ENCODE measurements at places on chromosomes 6 and 20.
A peak's percentile ranks its signal among the peaks of the same experiment; 100 is the strongest.

- no peak for DNase-seq
These were observed 86.0 kb downstream of the TIAM2 start for GRCh38 chr6:155080881-155081845.

- DNase-seq: no peak
These were observed 107.0 kb downstream of the POPDC3 start for GRCh38 chr6:105072798-105073199.

- peak; percentile 16 for DNase-seq
These were observed 716 bp downstream of the SHPRH start for GRCh38 chr6:145963216-145964068.

GRCh38 chr20:45507011-45507820, 8.2 kb downstream of the SPINT3 start:
- DNase-seq: no peak

GRCh38 chr6:28407401-28407800, 7.9 kb upstream of the ZSCAN12 start:
- no peak for DNase-seq

DNA sequence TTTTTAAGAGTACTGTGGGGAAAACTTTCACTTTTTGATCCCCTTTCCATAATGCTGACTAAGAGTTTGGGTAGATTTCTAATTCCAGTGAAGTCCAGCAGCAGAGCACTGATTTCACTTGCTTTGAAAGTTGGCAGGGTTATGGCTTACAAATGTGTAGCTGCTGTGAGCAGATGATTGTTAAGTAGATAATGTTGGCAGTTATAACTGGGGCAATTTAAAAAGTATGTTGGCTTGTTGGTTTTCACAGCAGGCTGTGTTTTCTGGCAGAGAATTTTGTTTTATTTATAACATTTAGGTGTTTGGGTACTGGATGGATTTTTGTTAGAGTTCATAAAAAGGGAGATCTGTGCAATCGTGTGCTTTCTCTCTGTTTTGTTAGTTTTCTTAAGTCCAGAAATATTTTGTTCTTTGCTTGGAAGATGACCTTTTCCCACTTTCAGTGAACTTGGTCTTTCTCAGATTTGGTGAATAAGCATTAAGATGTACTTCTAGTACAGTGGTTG, 31.4 kb downstream of the AFDN start:
- no peak for DNase-seq

GRCh38 chr6:166173281-166173951, 5.8 kb upstream of the TBXT start:
- DNase-seq: no peak

GRCh38 chr20:21090111-21090618, 16.0 kb downstream of the LINC00237 start:
- DNase-seq: no peak

- no peak for DNase-seq
These were observed 27.5 kb downstream of the LAMA5 start for GRCh38 chr20:62339647-62340062.

DNA sequence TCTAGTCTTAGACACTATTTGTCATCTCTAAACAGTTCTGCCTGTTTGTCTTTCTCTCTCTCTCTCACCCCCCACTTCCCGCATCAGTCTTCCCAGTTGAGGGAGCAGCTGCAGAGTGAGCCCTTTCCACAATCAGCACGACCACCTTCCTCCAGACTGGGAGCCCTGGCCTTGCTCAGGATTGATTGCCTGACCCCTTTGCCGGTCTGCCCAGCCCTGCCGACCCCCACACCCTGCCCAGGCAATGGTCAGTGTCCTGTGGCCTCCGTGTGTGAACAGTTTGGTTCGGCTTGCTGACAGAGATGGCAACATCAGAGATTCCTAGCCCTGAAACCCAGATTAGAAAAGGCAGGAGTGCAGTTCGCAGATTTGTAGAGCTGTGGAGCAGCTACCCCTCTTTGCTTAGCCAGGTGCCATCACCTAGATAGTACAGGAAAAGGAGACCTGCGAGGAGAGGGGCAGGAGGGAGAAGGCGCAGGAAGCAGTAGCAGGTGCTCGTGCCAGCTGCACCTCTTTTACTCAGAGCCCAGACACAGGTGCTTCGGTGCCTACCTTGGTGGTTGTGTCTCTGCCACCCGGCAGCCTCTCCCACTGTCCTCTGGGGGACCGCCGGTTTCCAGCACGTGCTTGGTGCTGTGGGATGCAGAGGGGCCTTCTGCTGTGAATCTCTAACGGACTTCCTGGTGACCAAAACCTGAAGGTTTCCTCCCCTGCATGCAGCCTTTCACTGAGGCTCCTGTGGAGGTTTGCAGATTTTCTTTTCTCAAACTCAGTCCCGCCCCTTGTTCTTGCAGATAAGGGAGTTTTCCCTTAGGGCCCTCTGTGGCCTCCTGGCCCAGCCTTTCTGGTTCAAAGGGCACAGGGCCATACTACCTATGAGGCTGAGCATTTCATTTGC, 92.4 kb downstream of the SCML4 start:
- no peak for DNase-seq

DNA sequence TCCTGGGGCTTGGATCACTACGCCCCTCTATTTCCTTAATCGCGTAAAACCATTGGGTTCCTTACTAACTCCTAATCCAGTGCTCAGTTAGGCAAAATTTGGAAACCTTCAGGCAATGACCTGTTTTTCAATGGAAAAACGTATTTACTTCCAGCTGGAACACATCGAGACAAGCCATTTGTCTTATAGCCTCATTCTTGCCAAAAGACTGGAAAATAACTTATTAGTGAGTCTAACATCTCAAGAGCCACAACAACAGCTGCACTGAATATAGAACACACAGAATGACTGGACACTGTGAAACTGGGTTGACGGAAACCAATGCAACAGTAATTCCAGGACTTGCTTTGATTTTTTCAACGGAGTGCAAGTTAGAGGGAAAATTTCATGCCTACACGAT, 125.2 kb upstream of the MAP3K7 start:
- DNase-seq: no peak

GRCh38 chr6:26454631-26455030, 3.1 kb upstream of the BTN2A1 start:
- no peak for DNase-seq

- no peak for DNase-seq
These were observed 2.3 kb downstream of the TGM3 start for GRCh38 chr20:2298116-2298515.

- DNase-seq: no peak
These were observed 34.3 kb downstream of the CEP250 start for GRCh38 chr20:35489717-35490116.

DNA sequence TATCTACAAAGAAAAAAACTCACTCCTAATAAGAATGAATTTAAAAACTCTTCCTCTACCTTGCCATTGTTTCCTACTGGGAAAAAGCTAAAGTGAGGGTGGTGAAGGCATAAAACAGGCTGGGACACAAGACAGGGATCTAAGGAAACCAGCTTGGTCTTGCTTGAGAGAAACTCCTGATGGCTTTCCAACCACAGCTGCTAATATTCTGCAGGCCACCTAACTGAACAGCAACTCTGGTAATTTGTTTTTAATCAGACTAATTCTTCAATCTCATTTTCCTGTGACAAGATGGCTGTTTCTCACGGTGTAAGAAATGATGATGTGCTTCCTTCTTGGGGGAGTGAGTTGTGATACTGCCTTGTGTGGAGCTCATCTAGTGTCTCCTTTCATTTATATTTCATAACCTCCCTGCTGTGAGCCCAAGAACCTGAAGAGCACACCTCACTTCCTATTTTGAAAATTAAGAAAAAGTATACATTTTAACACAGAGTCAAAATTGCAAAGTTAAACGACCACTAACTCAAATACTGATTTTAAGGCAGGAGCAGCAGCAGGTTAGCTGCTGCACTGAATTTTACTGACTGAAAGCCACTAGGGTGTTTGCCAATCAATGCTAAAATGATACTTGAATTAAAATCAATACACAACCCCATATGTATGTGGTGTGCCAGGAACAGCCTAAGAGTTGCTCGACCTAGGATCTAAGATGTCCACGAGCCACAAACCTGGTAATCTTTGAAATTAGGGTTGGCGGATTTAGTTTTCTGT, 58.0 kb downstream of the BACH2 start:
- no peak for DNase-seq

- DNase-seq: no peak
These were observed 289.9 kb downstream of the CD109 start for GRCh38 chr6:73985891-73986290.

DNA sequence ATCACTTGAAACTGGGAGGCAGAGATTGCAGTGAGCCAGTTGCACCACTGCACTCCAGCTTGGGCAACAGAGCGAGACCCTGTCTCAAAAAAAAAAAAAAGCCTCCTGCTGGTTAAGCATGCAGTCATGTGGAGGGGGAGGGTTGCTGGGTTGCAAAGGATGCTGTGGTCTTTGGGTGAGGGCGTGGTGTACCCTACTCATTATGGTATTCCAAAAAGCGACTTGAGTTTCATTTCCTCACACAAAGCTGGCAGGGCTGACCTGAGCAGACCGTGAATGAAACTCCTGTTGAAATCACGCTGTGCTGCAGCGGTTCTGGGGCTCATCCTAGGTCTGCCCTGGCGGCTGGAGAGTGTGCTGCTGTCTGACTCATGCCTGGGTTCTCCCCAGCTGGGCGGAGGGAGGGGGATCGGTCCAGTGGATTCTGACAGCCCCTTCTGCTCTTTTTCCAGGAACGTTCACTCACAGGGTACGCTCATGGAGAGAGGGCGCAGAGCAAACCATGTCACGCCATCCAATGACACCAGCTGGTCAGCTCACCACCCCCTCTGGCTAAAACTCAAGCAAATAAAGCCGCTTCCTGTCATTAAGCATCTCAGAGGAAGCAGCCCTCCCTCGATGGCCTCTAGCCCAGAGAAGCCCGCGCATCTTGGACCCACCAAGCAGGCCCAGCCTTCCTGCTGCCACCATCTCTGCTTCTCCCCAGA, 166.2 kb downstream of the SCML4 start:
- peak; percentile 15 for DNase-seq

DNA sequence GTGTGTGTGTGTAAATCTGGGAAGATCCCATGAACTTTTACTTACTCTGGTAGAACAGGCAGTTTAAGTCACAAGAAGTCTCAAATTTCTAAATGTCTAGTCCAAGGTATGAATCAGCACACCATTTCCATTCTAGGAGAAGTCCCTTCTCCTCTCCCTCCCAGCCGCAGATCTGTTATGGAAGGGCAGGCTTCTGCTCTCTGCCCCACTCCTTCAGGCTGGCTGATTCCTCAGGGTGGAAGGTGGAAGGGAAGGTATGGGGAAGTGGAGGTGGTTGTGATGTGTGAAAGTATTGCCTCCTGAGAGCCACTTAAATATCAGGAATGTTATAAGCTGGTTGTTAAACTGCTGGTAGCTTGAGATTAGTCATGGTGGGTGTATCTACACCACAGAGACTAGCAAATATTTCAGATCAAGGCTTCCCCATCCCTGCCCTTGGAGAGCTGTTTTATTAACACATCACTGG, 44.5 kb upstream of the LAMA4 start:
- DNase-seq: no peak

- no peak for DNase-seq
These were observed 634 bp downstream of the HSF2 start for GRCh38 chr6:122400121-122400450.

- DNase-seq: no peak
These were observed 19.5 kb upstream of the FAM8A1 start for GRCh38 chr6:17580518-17581048.

- no peak for DNase-seq
These were observed 50.7 kb downstream of the MRPL14 start for GRCh38 chr6:44076356-44077213.

- DNase-seq: no peak
These were observed 132.2 kb downstream of the SNX5 start for GRCh38 chr20:17836303-17836861.

DNA sequence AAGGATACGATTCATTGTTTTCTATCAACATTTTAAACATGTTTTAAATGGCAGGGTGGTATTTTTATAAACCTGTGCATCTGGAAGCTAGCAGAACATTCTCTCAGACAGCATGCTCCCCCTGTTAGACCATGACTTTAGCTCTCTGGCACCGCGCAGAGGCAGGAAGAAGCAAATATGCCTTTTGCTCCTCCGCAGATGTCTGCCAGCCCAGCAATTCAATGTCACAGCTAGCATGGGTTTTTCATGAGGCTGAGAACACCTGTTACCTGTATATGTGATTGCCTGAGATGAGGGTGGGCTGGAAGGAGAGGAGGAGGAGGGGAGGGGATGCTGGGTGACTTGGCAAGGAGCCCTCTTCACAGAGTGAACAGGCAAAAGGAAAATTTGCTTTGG, 6.7 kb downstream of the MTCH1 start:
- no peak for DNase-seq

GRCh38 chr6:108798670-108799353, 49.4 kb upstream of the ARMC2 start:
- peak; percentile 34 for DNase-seq

- DNase-seq: no peak
These were observed 28.6 kb upstream of the SIM1 start for GRCh38 chr6:100493206-100493888.

DNA sequence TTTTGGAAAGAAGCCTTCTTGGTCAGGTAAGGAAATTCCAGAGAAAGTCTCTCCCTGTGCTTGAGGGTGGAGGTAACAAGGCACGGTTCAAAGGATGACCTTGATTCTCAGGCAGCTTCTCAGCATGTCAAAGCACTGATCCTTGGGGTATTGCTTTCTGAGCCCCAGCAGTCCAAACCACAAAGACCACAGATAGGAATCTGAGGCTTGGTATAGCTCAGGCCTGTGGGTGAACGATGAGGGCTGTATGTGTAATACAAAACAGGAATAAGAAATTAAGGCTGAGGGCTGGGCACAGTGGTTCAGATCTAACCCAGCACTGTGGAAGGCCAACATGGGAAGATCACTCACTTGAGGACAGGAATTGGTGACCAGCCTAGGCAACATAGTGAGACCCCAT, 70.2 kb upstream of the SLC22A1 start:
- DNase-seq: no peak

DNA sequence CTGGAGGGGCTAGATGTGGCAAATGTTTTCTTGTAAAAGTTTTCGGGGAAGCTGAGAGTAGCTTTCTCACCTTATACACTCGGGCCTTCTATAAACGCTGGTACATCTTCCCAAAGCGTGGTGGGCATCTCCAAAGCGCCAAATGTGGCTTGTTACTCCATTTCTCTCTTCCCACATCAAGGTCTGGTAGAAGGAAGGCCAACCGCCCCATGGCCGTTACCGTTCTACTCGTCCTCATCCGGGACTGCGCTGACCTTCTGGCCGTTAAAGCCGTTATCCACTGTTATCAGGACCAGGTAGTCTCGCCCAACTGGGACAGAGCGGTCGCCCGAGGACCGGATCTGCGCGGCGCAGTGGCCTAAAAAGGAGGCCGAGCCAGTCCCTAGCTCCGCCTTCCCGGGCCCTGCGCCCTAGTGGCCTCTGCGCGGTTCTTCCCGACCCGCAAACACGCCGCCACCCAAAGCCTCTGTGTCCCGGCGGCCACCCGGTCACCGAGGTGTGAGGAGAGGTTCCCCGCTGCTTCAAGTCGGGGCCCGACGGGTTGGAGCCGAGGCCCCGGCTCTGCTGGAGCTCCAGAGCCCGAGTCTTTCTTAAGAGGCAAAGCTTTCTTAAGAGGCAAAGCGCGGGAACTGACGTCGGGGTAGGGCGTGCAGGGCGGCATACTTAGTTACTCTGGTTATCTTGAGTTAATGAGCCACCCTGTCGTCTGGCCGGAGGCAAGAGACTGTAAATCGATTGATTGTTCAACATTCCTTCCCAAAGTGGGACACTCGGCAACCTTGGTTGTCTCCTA, 90.5 kb downstream of the GPX5 start:
- no peak for DNase-seq

GRCh38 chr6:151130329-151130728, 109.4 kb upstream of the AKAP12 start:
- DNase-seq: no peak

Data from T-helper 9 cell (primary cell).